Hematopoietic multipotent progenitor cell treated with erythropoietin and hydrocortisone succinate and interleukin-3 and kit ligand, for 17 days (in vitro differentiated cells): ENCODE measurements at places on chromosomes 4 and X.

GRCh38 chr4:16765546-16765945 lies 132.9 kb downstream of the LDB2 start:
- DNase-seq: no peak

DNA sequence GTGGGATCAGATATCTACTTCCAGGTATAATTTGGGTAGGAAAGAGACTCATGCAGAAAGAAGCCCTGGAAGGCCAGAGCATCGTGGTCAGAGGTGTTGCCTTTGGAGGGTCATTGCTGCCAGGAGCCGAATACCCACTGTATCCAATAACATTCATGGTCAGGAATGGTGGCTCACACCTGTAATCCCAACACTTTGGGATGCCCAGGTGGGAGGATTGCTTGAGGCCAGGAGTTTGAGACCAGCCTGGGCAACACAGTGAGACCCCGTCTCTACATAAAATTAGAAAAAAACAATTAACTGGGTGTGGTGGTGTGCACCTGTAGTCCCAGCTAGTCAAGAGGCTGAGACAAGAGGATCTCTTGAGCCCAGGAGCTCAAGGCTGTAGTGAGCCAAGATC lies 10.9 kb upstream of the F11 start:
- no peak for DNase-seq

DNA sequence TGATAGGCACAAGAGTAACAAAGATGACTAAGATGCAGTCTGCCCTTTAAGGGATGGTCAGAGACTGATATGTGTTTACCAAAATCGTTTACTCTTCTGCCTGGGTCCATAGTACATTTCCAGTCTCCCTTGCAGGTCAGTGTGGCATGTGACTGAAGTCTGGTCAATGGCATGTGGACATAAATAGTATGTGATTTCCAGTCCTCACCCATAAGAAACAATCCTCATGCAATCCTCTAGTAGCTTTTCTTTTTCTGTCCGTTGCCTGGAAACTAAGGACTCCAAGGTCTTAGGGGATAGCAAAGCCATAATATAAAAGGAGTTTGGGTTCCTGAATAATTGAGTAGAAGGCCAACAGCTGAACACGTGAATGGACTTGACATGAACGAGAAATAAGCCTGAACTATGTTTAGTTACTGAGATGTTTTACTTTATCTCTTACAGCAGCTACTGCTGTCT lies 1.1 kb downstream of the SLC9B2 start:
- DNase-seq: no peak

GRCh38 chr4:1207157-1207470 lies 34.7 kb upstream of the SPON2 start:
- no peak for DNase-seq

- DNase-seq: no peak
Measured at GRCh38 chr4:66465111-66465510, 794.8 kb upstream of the EPHA5 start.

- DNase-seq: no peak
Measured at GRCh38 chr4:92600638-92601037, 296.9 kb downstream of the GRID2 start.

DNA sequence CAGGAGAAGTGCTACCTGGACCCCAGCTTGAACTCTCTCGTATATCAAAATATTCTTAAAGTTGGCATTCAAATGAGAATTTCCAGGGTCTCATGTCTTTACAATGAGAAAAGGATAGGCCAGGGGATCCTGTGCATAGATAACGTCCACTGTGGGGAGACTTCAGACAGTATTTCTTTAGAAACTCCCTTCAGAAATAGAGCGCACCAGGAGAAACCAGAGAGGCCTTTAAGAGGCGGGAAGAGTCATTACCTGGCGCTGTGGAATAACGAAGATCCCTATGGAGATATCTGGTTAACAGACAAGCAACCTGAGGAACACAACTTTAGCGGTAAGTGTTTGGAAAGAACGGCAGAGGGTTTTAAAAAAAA lies 600 bp downstream of the RADX start:
- DNase-seq: peak; percentile 3

DNA sequence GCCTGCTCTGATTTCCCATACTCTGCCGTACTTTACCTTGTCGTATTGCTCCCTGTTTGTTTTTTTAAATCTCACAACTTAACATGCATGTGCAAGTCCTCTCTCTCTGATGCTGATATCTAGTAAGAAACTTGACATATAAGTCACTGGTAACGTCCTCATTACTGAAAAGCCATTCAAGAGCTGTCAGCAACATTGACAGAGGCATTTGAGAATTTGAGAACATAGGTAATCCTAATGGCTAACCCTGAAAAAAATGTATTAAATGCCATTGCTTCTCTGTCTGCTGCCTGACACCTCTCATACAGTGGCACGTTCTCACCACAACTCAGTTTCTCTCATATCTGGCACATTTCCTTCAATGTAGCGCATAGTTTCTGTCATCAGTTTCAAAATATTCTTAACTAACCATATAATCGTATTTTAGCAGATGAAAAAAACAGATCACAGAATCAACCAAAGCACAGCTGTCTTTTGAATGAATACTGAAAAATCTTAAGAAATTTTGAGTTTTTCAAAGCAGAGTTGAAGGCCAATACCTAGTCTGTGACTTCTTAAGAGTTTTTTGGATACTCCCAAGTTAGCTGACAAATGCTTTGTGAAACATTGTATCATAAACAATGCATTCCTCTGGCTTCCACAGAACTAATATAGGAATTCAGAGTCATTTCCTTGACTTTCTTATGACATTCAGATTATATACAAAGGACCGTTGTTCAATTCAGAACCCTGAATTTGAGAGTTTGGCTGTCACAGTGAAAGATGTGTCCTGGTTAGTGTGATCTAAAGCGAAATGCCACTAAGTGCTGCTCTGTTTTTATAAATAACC lies 996.4 kb downstream of the C4orf33 start:
- DNase-seq: no peak

GRCh38 chrX:129318375-129318774 lies 204.9 kb downstream of the SMARCA1 start:
- DNase-seq: no peak

DNA sequence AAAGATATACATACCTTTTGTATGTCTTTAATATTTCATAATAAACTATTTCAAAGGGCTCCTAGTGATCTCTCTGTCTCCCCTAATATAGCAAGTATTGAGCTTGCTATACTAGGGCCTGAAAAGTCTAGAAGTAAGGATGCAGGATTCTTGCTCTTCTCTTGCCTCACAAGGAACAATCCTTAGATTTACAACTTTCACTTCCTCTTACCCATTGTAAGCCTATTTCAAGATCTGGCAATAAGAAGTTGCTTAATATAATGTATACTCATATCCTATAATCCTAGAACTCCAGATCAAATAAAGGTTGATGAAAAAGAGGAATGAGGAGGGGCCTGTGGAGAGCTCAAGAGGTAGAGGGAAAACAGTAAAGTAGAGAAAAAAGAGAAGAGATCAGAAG lies 40.8 kb upstream of the CHRDL1 start:
- DNase-seq: no peak

GRCh38 chr4:83772685-83773084 lies 236.8 kb downstream of the GPAT3 start:
- DNase-seq: no peak

DNA sequence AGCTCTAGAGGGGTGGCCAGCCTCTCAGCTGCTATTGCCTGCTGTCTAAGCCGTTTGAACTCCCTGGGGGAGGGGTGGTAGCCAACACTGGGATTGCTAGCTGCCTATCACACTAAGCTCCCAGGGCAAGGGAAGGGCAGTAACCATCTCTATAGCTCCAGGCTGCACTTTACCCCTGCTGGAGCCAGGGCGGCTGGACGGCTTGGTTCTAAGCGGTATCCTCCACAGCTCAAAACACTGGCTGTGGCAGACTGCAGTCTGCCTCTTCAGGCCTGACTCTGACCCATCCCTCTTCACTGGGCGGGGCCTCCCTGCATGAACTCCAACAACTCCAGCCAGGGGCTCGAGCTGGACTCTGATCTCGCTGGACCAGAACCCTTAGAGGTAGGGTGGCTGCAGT lies 55.3 kb upstream of the GNRHR start:
- no peak for DNase-seq

GRCh38 chr4:138032222-138032621 lies 209.9 kb downstream of the SLC7A11 start:
- DNase-seq: no peak

DNA sequence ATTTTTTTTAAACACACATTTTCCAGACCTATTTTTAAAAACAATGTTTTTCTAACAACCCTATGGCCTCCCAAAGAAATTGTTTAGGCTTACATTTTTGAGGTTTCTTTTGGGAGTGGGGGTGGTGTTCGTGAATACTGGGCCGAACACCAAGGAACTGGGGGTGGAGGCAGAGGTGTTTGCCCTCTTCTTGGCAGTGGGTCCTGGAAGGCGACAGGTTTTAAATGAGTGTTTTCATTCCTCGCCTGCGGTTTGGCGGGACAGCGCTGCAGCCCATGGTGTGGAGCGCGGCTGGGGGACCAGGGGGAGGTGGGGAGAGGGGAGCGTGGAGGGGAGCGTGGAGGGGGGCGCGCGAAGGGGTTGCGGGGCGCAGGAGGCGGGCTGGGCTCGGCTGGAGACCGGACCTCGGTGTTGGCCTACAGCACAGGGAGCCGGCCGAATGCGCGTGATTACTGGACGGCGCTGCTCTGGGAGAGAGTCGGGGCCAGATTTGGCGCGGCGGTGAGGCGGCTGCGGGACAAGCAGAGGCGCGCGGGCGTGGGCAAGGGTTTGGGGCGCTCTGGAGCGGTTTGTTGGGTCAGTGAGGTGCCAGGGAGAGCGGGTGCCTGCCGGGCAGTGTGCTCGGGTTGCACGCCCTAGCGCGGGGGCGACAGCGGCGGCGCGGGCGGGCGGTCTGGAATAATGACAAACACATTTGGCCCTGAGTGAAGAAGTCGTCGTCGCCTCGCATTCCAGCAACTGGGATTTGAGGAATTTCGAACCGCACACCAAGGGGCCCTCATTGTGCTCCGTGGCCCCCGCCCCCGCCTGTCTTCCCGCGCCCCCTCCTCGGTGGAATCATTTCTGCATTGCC lies 764 bp downstream of the PDGFRA start:
- DNase-seq: no peak

- DNase-seq: no peak
Measured at GRCh38 chr4:159594576-159594975, 491.7 kb downstream of the RAPGEF2 start.
